ENCODE measurements at places on chromosomes 3 and 15.
A peak's percentile ranks its signal among the peaks of the same experiment; 100 is the strongest.

DNA sequence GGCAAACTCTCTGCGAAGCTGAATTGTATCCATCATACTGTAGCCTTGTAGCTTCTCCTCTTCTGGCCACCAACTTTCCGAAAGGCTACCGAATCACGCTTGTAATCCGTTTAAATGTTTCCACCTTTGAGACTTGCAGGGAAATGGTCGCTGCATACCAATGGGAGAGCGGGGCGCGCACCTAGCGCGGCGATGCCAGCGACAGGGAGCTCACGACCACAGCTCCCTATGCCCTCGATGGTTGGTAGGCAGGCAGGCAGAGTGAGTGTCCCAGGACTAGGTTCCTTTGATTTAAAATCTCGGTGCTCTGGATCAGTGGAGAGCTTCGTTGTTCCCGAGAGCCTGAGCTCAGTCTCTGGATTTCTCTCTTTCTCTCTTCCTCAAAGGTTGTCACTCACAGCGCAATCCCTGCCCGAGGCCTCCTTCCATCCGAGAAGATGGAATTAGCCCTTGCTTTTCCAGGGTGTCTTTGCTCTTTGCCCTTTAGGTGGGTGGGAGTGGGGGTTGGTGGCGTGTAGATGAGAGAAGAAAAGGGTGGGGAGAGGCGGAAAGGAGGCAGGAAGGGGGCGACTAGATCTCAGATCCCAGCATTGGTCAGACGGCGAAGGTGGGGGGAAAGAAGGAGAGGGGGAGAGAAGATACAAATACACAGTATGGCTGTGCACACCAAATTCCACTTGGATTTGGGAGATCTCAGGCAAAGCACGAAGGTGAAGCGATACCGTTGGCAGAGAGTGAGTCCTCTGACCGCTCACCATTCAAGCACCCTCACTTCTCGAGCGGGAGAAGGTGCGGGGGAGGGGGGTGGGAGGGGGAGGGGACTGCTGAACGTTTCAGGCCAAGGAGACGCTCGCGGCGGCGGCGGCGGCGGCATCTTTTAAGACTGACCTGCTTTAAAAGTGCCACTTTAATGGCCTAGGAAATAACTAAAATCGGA lies at the start of gene SLITRK3:
Gene SLITRK3 (minus strand): TSS at position 745 of the 937 bp plus-strand sequence. CDS start 5,554 bp downstream, outside the sequence.
- DNase-seq: no peak

- no peak for DNase-seq
Measured at GRCh38 chr15:41922353-41922752, 28.5 kb upstream of the SPTBN5 start.

GRCh38 chr3:72295962-72296450 lies 511.1 kb upstream of the PROK2 start:
- no peak for DNase-seq

- no peak for DNase-seq
Measured at GRCh38 chr3:100170486-100170885, 56.2 kb upstream of the FILIP1L start.

GRCh38 chr15:70967646-70968045 lies 75.0 kb downstream of the LRRC49 start:
- DNase-seq: no peak

DNA sequence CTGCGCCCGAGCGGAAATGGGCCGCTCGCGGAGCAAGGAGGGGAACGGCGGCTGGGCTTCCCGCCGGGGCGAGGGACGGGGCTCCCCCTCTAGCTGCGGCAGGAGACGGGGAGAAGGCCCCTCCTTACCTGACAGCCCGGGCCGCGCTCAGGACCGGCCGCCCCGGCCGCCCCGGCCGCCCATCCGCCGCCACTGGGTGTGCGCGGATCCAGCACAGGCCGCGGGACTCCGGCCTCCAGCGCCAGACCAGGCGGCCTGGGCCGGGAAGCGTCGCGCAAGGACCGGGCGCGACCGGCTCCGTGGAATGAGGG lies 296 bp downstream of the TPRA1 start:
- no peak for DNase-seq

- DNase-seq: no peak
Measured at GRCh38 chr3:136353461-136353860, 103.3 kb downstream of the PCCB start.

- DNase-seq: no peak
Measured at GRCh38 chr3:160544844-160545503, 20.4 kb downstream of the KPNA4 start.

DNA sequence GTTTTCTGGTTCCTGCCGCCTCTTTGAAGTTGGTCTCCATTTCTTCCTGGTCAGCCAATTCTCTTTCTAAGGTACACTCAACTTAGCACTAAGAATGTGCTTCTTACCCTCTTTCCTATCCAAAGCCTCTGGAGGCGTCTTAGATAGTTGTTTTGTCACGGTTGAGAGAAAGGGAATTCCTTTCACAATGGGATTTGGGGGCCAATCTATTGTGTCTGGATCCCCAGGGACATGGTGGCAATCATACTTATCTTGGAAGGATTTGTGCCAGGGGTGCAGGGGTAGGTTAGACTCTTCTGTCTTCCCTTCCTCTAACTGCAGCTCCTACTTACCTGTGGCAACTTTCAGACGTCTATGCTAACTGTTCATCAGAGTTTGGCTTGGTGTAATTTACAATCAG lies 287.1 kb downstream of the SOX2 start:
- DNase-seq: no peak

DNA sequence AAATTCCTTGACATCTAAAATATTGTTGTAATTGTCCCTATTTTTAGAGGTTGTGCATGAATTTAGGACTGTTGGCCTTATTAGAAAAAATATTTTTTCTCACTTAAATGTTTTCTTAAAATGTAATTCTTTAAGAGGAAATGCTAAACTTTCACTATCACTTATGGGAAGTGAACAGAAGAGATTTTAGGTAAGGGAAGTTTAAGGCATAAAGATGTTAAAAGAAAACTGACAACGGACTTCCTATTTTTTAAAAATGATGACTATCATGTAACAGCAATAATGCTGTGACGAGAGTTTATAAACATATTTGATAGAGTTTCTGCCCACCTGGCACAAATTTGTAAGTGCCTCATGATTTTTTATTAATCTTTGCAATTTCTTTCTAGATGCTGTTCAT lies 3.1 kb downstream of the C3orf38 start:
- no peak for DNase-seq

- DNase-seq: peak; percentile 86
Measured at GRCh38 chr3:124558991-124559845, 171.0 kb upstream of the UMPS start.

- DNase-seq: no peak
Measured at GRCh38 chr15:98881526-98882520, 125.8 kb downstream of the PGPEP1L start.

DNA sequence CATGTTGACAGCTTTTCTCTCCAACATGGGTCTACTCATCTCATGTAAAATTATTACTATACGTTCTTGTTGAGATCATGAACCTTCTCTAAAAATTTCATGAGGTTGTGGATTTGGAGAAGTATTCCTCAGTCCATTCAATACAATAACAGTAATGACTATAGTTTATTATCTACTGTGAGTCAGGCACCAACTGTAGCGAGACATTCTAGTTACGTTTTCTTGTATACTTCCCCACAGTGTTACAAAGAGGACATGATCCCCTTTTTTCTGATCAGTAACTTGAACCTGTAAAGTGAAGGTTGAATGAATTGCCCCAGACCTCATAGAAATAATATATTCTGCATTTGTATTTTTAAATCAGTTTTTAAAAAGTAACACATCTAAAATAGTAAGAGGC lies 76.4 kb downstream of the AKAP13 start:
- no peak for DNase-seq

GRCh38 chr3:13044496-13045240 lies 28.6 kb downstream of the IQSEC1 start:
- no peak for DNase-seq

GRCh38 chr3:37925157-37925556 lies 63.5 kb downstream of the CTDSPL start:
- DNase-seq: no peak

GRCh38 chr15:47737477-47737876 lies 20.2 kb downstream of the SEMA6D start:
- DNase-seq: no peak

DNA sequence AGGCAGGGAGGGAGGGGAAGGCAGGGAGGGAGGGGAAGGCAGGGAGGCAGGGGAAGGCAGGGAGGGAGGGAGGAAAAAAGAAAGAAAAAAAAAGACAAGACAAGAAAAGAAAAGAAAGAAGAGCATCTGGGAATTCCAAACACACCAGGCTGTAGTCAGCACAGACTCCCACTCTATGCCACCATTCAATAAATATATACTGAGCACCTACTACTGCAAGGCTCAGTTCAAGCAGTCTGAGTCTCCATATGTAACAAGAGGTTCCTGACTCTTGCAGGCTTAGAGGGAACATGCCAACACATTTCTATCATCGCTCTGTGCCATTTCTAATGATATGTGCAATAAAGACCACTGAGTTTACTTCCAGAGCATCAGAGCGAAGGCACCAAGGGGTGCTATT lies 47.7 kb downstream of the ANXA2 start:
- no peak for DNase-seq

DNA sequence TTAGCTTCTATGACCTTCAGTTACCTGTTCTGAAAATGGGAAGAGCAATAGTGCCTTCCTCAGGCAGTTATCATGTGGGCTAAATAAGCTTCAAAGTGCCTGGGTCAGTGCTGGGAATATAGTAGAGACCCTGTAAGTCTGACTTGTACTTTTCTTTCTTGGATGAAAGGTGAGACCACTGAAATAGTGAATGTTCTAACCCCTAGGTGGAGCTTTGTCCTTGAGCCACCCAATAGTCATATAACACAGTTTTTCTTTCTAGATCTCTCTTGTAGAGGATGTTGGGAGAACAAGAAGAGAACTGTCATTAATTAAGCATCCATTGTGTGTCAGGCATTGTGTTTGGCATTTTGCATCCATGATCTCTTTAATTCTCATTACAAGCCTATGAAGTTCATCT lies 13.0 kb upstream of the BFSP2 start:
- DNase-seq: no peak

DNA sequence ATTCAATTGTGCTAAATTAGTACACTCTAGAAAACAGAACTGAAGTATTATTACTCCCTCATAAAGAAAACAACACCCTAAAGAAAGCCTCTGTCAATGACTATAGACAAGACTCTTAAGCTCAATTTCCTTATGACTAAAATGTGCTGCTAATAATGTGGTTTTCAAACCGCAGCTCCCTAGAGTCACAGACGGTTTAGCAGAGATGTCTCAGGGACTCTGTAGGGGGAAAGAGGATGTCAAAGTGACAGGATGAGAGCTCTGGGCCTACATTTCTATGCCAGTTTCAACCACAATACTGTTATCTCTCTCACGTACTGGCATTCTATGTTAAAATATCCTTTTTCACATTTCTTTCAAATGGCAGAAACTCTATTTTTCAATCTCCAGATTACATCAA lies 37.6 kb upstream of the WDR49 start:
- DNase-seq: no peak

GRCh38 chr3:129023909-129024308 lies 22.8 kb downstream of the EFCC1 start:
- DNase-seq: no peak

DNA sequence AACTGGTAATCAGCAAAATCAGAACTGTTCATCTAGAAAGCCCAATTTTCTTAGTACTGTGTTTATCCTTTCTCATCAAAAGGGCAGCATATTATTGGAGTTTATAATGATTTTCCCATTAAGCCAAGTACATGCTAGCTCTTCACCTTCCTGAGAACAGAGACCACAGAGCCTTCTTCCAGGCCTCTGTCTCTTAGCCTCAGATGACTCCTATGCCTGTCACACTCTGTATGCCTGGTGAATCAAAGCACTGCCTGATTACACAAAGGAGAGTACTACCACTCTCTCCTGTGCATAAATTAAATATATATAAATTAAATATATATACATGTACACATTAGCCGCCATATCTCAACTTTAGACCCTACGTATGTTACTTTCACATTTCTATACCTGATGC lies 636.1 kb downstream of the NTRK3 start:
- DNase-seq: no peak

DNA sequence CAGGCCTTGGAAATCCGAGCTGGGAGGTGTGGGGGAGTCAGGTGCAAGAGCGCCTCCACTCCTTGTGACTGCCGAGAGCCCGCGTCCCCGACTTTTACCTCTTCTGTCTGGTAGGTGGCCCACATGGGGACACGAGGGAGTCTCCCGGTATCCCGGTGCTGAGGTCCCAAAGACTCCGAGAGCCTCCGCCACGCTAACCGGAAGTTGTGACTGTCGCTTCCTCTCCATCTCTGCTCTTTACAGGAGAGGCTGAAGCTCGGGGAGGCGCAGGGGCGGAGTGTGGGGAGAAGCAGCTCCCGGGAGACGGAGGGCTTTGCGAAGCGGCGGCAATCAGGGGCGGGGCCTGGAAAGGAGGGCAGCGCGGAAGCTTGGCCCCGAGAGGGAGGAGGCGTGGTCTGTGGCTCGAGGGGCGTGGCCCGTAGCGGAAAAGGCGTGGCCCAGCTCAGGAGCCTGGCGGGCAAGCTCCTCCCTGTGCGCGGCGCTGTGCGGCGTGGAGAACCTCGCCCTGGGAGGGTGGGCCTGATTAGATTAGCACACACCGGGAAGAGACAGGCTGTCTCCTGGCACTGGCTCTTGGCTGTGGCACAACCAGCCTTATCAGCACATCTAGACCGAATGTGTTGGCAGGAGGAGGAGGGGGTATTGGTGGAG lies 143.9 kb downstream of the GABRB3 start:
- DNase-seq: no peak

GRCh38 chr3:195209847-195210265 lies 61.1 kb downstream of the XXYLT1 start:
- no peak for DNase-seq

- DNase-seq: no peak
Measured at GRCh38 chr3:197050511-197050910, 20.9 kb upstream of the MELTF start.

GRCh38 chr3:187318819-187319616 lies 27.5 kb upstream of the MASP1 start:
- DNase-seq: peak; percentile 44

DNA sequence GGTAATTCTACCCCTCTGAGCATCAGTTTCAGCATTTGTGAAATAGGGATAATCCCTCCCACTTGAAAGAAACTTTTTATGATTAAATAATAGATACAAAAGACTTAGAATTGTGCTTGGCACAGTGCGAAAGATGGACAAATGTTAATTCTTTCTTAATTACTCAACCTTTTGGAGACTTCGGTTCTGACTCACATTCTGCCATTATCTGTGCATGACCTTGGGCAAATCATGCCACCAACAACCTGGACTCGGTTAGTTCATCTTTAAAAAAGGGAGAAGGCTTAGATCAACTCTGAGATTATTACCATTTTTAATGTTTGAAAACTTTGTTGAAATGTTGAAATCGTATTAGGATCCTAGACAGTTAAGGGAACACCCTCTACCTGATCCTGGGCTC lies 40.6 kb upstream of the POLR2M start:
- no peak for DNase-seq

GRCh38 chr3:114179575-114179974 lies 723 bp upstream of the DRD3 start:
- DNase-seq: peak; percentile 2

- no peak for DNase-seq
Measured at GRCh38 chr3:119600732-119601131, 3.0 kb downstream of the PLA1A start.

Measured in AG04450 (cell line).